CD4-positive, alpha-beta T cell treated with Interleukin-4 for 4 hours (primary cell): ENCODE measurements at places on chromosomes 1 and 21.

GRCh38 chr1:184881941-184882913, 92.1 kb downstream of the NIBAN1 start:
- DNase-seq, result no peak

GRCh38 chr1:48875552-48876329, 99.0 kb upstream of the BEND5 start:
- no peak for DNase-seq

- DNase-seq, result no peak
These were observed 6.2 kb downstream of the TRAF5 start for GRCh38 chr1:211332830-211333229.

DNA sequence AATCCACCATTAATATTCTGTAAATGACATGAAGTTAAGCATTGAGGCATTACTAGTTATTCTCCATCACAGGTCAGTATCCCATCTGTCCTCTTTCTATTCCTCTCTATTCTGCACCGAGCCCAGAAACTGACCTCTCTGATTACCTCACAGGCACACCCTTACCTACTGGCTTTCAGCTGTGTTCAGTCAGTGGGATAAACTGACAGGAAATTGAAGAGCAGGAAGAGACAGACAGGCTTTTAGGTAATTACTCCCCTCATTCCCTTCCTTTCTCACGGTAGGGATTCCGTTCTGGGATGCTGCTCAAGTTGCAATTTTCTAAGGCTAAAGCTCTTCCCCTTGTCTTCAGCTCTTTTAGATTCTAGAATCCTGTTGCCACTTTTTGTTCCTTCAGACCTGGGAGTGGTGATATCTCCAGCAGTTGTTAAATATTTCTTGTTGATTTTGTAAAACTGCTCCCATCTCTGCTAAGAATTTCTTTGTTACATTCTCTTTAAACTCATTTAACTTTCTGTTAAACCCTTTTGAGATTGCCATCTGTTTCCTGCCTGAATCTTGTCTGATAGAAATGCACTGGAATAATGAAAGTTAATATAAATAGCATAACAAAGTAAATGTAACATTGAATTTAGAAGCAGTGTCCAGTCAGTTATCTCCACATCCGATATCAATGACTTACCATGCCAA, 1063.4 kb downstream of the PLA2G4A start:
- DNase-seq, result no peak

DNA sequence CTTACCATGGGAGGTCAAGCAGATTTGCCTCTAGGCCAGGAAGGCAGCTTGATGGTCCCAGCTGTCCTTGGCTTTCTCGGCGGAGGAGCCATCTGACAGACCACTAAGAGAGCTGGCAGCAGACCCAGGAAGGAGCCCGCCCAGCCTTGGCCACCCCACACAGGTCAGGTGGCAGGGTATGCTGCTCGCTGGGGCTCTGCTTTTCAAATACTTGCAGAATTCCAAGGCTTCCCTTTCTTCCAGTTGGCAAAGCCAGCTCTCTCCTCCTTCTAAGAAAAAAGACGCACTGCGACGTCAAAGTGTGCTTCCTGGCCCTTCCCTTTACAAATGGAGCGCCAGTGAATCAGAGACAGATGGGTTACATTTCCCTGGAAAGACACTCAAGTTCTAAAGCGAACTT, 229.4 kb downstream of the CACNA1E start:
- DNase-seq, result no peak
